Stimulated activated CD4-positive, alpha-beta T cell treated with anti-CD3 and anti-CD28 coated beads, Interleukin-1b, Interleukin-23, amount 100 ng/mL, for 1 hour (primary cell): ENCODE measurements at places on chromosomes 7 and 10.

DNA sequence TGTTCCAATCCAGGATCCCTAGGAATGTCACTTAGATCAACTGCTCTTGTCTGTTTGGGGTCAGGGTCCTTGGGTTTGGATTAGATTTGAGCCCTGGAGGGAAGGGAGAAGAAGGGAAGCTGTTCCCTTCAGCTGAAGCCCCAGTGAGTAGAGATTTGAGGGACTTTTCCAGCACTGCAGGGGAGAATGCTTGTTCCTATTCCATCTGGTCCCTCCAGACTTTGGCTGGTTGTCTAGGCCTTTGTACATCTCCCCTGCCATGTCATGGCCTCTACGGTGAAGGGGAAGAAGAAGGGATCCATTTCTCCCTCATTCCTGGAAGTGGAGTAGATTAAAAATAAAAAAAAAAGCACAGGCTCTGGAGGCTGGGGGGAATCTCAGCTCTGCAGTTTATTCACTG, 11.1 kb downstream of the C10orf62 start:
- DNase-seq, result no peak

GRCh38 chr7:90334193-90334843, 12.2 kb upstream of the GTPBP10 start:
- no peak for DNase-seq

GRCh38 chr10:70834441-70835151, 18.8 kb downstream of the SGPL1 start:
- no peak for DNase-seq

- no peak for DNase-seq
These were observed 669.1 kb upstream of the NRP1 start for GRCh38 chr10:34003561-34003960.

- no peak for DNase-seq
These were observed 162.9 kb downstream of the ACTR3B start for GRCh38 chr7:152922318-152923081.

DNA sequence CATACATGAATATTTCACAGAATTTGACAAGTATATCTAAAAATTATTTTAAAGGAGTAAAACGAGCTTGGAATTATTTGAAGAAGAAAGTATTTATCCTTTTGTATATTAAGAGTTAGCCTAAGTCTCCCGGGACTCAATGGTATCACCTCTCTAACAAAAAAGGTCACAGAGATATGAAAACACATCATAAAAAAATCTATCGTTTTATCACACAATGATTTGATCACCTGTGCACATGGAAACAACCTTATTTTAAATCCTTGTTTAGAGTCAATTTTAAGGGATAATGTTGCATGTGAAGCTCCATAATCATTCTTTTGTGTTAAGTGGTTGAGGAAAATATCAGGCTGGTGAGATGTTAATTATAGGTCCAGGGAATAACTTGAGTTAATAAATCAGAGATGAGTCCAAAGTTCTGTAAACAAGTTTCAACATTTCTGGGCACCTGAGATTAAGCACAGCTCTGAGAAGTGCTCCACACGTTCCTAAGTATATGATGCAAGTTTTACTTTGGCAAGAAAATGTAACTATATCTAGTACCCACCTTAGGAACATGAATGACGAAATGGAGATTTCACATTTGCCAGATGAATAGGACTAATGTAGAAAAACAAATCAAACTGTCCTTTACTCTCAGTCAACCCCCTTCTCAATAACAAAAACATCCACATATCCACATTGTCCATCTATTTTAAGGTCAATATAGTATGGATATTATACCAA, 148.5 kb upstream of the AKR1E2 start:
- DNase-seq, result no peak

DNA sequence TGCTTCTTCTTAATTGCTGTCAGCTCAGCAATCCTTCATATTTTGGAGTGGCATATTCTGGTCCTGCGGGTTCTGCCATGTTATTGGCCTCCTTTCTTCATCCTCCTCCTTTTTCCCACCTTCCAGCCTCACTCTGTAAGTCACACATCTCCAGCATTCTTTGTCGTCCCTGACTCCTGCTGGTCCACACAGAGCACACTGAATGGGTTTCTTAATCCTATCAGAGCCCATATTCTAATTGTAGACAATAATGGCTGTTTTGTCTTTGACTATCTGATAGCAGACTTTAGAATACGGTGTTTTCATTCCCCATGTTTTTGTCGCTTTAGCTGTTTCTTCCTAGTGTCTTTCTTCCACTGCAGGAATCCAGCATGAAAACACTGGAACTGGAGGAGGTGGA, 389.6 kb downstream of the REEP3 start:
- no peak for DNase-seq

DNA sequence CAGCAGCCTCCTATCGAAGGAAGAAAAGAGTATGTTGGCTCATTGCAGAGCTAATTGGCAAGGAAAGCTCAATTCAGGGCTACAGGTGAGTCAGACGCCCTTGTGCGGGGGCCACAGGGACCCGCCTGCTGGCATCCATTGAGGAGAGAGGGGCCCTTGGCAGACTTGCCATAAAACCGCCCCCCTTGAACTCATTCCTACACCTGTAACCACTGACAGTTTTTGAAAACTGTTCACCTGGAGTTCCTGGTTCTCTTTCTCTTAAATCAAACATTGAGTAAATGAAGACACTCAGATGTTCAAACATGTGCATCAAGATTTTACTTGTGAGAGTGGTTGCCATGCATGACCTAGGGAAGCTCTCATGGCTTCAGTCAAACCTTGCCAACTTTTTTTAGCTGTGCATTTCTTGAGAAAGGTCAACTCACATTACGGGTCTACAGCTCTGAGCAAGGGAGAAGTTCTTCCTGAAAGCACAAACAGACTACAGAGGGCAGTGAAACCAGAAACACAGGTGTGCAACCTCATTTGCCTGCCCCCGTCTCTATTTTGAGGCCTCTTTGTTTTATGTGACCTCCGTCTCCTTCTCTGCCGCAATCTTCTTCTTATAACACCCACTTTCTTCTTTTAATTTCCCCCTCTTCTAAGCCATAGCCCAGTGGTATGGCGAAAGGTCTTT, 87.8 kb downstream of the TBXAS1 start:
- no peak for DNase-seq

DNA sequence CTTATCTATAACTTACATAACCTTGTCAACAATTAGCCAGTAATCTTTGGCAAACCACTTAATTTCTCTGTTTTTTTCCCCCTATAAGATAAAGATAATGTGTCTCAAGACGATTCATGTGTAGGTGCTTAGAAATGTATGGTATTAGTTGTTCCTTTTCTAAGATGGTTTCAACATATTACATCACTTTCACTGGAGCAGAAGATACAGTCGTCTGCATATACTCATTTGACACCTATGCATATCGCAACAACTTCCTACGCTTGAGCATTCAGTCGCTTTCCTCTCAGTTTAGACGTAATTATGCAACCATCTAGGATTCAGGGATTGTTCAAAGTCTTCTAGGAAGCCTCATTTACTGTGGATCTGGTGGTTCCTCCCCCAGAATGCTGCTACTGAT, 396.7 kb downstream of the PHTF2 start:
- DNase-seq, result no peak

DNA sequence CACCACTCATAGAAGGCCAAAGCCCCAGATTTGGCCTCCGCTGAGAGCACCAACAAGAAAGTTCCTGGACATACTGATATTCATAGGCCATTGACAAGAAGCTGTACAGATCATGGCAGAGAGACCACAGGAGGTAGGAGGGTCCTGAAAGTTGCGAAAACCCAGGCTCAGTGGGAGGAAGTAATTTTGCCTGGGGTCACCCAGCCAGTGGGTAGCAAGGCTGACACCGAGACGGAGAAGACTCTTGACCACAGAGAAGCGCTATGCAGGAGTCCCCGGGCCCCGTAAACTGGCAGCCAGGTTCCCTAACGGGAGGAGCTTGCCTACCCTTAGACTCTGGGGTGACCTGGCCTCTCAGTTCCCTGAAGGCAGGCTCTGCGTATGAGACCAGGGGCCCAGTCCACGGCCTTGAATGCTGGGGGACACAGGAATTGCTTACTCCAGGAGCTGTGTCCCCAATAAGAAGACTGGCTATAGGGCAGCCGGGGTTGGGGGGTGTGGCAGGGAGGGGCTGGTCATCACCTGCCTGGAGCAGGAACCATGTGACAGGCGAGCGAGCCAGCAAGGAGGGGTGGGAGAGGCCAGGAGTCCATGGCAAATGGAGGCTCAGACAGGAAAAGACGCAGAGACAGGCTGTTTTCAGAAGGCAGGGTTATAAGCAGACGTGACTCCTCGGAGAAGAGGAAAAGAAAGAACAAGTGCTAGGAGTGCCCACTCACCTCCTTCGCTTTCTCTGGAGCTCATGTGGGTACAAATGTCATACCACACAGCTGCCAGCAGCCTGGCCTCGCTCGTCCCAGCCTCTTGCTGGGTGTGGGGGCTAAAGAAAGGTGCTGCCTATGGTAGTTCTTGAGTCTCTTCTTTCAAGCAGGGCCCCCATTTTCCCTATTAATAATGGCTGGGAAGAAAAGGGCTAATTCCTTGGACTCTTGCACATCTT, 24.6 kb upstream of the NPFFR1 start:
- DNase-seq, result no peak

GRCh38 chr7:45400680-45401079, 173.5 kb upstream of the ADCY1 start:
- no peak for DNase-seq

DNA sequence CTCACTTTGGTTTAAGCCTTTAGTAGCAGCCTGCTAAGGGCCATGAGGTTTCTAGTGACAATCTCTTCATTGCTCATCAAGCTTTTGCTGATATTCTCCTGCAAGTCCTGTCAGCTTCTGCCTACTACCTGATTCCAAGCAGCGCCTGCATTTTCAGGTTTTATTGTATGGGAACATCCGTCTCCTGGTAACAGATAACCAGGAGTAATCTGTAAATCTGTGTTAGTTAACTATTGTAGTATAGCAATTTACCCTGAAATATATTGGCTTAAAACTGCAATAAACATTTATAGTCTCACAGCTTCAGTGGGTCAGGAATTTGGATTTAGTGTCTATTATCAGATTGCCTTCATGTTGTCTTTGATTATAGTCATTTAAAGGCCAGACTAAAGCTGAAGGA, 94.0 kb downstream of the MLLT10 start:
- no peak for DNase-seq

- DNase-seq, result no peak
These were observed 26.0 kb upstream of the ZNF32 start for GRCh38 chr10:43674553-43675210.

DNA sequence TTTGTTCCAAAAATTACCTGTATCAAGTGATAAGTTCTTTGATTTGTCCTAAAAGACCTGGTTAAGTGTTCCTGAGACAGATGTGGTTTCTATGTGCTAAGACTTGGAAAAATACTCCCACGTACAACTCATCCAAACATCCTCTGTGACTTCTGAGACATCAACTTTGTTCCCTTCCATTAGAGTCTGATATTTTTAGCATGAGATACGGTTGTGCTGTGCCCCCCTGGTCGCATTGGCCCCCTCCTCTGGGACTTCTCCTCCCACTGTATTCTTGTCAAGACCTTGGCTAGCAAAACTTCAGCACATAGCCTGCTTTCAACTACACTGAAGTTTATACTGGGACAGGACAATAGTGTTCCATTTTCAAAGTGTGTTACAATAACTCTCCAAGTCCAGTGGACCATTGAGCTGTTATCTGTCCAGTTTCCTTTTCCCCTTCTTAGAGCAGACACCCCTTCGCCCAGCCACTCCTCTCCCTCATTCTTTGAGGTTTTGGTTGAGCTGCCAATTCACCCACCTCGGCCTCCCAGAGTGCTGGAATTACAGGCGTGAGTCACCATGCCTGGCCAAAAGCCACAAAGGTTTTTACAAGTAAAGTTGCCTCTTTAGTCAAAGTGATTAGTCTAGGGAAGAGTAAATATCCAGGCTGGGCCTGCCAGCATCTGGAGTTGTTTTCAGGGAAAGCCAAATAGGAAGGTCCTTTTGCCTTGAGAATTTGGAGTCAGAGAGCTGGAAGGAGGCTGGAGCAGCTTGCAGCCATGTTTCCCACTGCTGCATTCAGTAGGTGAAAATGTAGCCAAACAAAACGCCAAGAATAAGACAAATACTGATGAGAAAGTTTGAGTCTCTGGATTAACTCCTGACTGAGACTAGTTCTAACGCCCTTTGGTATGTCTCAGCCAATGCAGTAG, 17.8 kb upstream of the PDLIM1 start:
- no peak for DNase-seq

- no peak for DNase-seq
These were observed 16.2 kb downstream of the RBP3 start for GRCh38 chr10:47364366-47364765.

DNA sequence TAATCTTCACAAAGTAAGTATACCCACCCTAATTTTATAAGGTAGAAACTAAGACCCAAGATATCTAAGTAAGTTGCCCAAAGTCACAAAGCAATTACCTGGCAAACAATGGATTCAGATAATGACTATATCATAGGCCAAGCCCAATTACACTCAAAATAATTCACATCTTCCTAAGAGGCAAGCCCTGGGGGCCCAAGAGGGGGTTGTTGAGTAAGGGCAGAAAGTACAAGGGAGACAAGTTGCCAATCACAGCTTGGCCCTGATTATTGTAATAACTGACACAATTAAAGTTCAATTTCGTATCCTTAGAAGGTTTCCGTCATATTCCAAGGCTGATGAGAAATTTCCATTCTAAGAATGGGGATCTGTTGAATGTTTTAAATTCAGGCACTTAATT, 91.4 kb downstream of the NPSR1 start:
- DNase-seq, result no peak

GRCh38 chr7:3955751-3956696, 655.0 kb downstream of the SDK1 start:
- no peak for DNase-seq

- no peak for DNase-seq
These were observed 29.5 kb upstream of the SEM1 start for GRCh38 chr7:96739167-96739566.

GRCh38 chr10:21347043-21347784, 178.3 kb downstream of the SKIDA1 start:
- DNase-seq, result no peak

- no peak for DNase-seq
These were observed 59.6 kb upstream of the SEMA3E start for GRCh38 chr7:83708531-83708930.

GRCh38 chr7:122329145-122329802, 24.7 kb upstream of the FEZF1 start:
- no peak for DNase-seq

GRCh38 chr7:30752979-30753378, 1.0 kb downstream of the INMT start:
- no peak for DNase-seq
